ENCODE measurements at places on chromosomes 2 and 18.

- DNase-seq = no peak
These were observed 115.4 kb upstream of the CDC42EP3 start for GRCh38 chr2:37786854-37787253.

- DNase-seq = no peak
These were observed 844.9 kb downstream of the CPS1 start for GRCh38 chr2:211401328-211401727.

DNA sequence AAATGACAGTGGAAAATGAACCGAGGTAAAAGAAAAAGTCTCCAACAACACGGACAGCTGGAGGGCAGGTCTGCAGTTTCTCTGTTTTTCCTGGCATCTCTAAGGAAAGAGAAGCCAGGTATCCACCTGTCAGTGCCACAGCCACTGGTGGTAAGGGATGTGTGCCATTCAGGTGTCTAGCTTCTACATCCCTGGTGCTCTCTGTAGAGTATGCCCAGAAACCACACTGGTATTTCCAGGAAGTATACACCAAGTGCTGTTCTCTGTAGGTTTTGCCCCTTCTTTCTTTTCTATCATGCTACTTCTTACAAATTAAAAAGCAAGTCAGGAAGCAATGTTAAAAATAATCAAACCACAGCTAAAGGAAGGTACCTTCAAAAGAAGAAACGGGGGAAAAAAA is 7.6 kb upstream of the AGFG1 start:
- no peak for DNase-seq

- DNase-seq = no peak
These were observed 42.2 kb downstream of the RFTN2 start for GRCh38 chr2:197633109-197633657.

DNA sequence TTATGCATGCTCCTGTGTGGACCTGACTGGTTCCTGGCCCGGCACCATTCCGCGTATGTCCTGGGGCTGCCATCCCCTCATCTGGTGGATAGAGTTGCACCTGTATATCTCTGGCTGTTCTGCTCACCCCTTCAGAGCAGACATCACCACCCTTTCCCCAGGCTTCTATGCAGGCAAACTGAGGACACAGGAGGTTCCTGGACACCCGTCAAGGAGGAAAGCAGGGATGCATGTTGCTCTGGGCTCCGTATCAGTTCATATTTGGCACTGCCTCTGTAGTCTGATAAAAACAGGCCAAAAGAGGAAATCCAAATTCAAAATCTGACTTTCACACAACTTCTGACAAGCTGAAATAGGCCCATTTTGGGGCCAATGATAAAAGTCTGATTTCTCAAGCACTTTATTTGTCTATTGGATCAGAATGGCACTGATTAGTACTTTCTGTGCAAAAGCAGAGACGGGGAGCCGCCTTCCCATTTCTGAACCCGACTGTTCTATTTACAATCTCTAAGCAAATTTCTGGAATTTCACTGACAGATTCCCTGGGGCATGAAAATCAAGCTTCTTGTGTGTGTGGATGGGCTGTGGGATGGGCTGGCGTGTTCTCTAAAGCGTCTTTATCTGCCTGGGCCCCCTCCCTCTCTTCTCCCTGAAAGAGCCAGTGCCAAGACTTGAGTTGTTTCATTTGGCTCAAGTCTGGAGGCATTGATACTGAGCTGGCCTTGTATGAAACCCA is 96.9 kb downstream of the SETBP1 start:
- no peak for DNase-seq

- DNase-seq = no peak
These were observed 409.5 kb upstream of the POU3F3 start for GRCh38 chr2:104444392-104444791.

- no peak for DNase-seq
These were observed 18.5 kb upstream of the POLI start for GRCh38 chr18:54250846-54251261.

DNA sequence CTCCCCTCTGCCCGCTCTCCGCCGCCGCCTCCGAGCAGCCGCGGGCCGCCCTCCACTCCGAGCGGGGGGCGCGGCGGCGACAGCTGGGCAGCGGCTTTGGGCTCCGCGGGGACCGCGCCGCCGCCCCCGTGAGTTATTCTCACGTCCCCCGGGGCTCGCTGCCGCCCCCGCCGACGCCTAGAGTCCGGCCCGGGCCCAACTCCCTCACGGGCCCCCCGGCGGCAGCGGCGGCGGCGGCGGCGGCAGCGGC is 645 bp downstream of the MIB1 start:
- DNase-seq = no peak

- no peak for DNase-seq
These were observed 40.9 kb downstream of the SCTR start for GRCh38 chr2:119483395-119483753.

GRCh38 chr2:9308186-9308955 is 101.8 kb downstream of the ASAP2 start:
- no peak for DNase-seq

GRCh38 chr2:240140511-240140910 is at the start of gene OTOS:
Gene OTOS (minus strand): TSS chr2:240140658. CDS start chr2:240140326, 332 bp downstream.
- DNase-seq = no peak

GRCh38 chr18:70636991-70637390 is 348.1 kb downstream of the SOCS6 start:
- no peak for DNase-seq

DNA sequence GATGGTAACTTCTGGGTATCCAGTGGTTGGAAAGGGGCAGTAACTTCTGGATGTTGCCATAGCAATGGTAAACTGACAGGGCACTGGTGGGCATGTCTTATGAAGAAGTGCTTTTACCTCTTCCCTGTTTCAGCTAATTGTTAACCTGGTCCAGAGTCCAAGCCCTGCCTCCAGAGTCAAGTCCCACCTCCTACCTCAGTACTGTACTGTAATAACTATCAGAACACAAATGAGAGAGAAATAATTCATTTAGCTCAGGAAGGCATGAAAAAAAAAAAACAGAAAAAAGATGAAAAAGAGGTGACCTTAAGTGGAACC is 237.0 kb downstream of the ZNF804A start:
- no peak for DNase-seq

DNA sequence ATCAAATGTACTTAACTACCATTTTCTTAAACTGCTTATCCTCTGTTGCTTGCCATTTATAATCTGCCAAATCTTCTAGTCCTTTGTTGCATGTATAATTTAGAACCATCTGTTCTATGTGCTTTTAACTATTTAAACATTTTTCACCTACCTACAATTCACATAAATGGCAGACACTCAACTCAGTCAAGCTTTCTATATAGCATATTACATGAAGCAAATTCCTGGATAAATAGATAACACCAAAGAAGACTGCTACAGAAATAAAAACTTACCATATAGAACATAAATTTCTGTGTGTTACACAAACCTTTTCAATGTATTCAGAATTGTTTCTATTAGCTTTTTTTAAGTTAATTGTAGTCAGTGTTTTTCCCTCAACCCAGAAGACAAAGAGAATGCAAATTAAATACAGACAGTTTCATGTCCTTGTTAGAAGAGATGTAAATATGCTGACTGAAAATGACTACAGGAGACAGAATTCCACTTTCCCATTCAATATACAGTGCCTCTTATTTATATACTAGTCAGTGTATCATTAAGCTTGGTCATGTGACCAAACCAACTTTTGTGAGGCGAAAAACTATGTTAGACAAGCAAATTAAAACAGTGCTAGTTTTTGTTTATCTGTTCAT is 2.6 kb downstream of the BAZ2B start:
- DNase-seq = no peak

DNA sequence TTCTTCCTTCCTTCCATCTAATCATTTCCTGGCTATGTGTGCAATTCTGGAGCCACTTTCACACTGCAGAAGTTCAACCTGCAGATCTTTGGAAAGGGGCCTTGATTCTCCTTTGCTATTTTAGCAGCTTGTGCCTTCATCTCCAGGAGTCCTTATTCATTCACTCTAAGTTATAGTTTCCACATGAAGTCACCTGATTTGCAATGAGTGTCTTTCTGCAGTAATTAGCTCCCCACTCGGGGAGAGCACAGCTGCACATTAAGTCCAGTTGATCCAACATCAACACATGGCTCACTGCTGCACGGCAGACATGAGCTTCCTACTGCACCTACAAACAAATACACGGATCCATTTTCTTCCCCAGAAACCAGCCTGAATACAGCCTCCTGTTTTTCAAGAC is 323.1 kb upstream of the TNP1 start:
- no peak for DNase-seq

GRCh38 chr2:136117391-136117841 is 533 bp downstream of the CXCR4 start:
- DNase-seq = peak; percentile 58

DNA sequence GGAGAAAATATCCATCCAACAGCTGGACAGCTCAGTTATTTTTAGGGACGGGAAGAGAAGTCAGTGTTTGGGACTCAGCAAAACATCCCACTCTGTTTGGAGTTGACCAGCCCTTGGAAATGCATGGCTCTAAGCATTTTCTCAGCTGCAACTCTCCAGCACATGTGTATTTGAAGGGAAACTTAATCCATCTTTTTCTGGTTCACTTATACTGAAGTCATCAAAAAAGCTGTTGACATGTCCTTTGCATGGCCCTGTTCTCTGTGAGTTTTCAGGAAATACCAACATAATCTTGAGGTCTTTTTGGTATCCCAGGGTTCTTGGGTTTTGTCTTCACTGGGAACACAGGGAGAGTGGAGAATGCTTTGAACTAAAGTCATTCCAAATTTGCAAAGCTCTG is 91.9 kb upstream of the CELF4 start:
- DNase-seq = no peak

DNA sequence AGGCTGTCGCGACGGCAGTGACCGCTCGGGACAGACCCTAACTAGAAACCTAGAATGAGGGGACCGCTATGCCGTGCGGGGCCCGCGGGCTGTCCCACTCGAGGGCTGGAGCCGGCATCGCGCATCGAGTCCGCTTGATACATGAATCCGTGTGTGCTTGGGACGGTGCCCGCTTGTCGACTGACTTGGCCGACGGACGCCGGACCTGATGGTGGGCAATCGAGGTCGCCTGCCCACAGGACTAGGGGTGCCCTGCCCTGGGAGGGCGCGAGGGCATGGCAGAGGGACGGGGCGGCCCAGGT is 749 bp upstream of the PTMA start:
- DNase-seq = no peak

DNA sequence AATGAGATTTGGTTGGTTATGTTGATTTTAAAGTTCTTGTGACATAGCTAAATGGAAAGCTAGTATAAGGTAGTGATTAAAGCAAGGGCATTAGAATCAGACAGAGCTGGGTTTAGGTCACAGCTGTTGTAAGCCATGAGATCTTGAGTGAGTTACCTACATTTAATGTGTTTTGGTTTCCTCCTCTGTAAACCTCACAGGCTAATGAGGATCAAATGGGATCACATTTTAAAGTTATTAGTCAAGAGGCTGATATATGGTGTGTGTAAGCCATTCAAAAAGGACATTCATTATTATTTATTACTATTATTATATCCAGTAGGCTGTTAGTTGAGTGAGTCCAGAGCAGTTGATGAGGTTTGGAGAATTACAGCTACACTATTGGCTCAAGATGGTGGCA is 416.2 kb downstream of the IRS1 start:
- DNase-seq = no peak

- no peak for DNase-seq
These were observed 105.5 kb downstream of the GPD2 start for GRCh38 chr2:156541706-156542105.

DNA sequence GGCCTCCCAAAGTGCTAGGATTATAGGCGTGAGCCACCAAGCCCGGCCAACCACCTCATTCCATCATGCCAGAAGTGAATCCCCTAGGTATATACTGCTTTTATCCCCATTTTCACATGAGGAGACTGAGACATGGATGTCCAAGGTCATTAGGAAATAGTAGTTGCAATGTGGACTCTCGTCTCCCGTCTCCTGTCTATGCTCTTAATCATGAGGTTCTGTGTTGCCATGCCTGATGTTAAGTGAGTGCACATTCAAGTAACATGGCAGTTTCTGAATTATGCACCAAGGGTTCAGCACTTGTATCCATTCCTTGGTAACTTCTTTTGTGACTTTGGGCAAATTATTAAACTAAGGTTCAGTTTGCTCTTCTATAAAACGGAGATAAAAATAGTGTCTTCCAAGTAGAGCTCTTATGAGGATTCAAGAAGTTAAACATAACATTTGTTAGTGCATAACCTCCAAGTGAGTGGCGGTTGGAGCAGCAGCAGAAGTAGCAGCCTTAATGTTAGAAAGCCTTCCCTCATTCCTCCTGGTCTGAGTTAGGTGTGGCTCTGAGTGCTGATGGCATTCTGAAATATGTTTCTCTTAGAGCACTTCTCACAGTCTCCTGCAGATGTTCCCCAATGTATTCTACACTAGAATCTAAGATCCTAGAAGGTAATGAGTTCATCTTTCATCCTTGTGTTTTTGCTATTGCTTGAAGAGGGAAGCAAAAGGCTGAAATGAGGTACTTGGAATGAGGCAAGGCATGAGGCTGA is 21.9 kb downstream of the SOCS6 start:
- no peak for DNase-seq

GRCh38 chr18:69257861-69258458 is 142.7 kb upstream of the DOK6 start:
- DNase-seq = no peak

DNA sequence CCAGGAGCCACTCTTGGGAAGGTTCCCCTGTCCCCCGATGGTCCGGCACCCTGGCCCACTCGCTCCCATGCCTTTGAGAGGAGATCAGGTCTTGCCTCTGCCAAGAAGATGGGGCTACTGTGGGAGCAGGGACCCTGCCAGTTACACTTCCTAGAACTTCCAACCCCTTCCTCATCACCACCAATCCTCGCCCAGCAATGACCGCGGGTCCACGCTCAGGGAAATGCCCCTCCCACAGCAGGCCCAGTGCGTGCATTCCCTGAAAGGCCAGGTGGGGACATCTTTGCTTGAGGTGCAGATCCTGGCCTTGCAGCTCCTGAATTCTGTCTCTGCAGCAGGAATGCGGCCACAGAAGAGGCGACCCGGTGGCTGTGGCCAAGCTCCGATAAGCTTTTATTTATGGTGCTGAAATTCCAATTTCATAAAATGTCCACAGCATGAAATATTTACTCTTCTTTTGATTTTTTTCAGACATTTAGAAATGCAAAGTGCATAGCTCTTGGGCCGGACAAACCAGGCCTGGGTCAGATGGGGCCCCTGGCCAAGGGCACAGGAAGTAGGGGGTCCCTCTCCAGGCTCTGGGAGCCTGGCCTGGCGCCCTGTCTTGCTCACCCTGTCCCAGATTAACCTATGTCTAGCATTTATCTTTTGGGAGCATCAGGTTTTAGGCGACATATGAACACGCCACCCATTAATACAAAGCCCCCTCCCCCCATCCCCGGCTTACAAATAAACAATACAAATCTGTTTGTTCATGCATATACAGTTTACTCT is 29.8 kb downstream of the PXDN start:
- DNase-seq = no peak

GRCh38 chr2:231914077-231914690 is 12.0 kb downstream of the NPPC start:
- DNase-seq = no peak

DNA sequence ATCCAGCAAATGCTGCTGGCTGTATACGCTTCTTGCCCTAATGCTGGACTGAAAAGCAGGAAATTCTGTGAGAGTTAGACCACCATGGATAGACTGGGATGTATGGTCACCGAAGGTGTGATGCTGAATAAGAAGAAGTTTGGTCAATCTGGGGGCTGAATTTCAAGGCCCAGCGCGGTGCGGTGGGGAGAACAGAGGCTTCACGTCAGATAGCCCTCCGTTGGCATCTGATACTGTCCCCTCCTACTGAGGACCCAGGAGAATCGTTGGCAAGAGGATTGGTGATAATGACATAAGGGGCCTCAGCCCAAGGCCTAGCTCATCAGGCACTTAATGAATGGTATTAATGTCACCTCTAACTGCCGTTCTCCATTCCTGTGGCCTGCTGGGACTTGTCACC is 97.3 kb upstream of the ST3GAL5 start:
- DNase-seq = no peak
